Endodermal cell (in vitro differentiated cells): ENCODE measurements at places on chromosomes 3 and 15.

DNA sequence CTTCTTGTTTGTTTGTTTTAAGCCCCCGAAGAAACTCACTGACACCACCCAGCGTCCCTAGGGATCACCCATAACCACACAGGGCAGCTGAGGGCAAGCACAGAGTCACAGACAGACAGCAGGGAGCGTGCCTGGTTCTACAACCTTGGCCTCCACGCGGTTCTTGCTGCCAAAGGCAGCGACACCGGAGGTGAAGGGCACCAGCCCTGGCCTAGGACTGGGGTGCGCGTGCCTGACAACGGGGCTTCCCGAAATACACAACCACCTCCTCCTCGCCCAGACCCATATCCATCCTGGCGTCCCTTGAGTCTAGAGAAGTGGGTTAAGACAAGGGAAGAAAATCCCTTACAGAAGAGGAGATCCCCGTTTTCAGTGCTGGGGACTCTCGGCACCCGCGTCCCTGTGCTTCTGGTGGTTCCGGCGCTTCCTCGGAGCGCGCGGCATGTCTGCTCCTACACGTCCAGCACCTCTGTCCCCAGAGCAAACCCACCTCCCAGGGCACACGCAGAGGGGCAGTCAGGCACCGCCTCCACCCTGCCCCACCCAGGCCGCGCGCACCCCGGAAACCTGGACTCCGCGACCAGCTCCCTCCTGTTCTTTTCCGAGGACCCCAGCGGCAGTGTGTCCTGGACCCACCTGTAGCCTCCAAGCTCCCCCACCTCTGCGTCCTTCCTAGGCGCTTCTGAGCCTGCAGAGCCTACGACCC is 911 bp downstream of the RFTN1 start:
- H3K4me3 ChIP-seq = peak overlapping the region; percentile 75
- DNase-seq = peak; percentile 64
- no peak overlapping the region for H3K27ac ChIP-seq
- H3K4me1 ChIP-seq = no peaks in the 10 kb centered on the region
- peaks cover 68% of the 10 kb centered on the region for H3K27me3 ChIP-seq

DNA sequence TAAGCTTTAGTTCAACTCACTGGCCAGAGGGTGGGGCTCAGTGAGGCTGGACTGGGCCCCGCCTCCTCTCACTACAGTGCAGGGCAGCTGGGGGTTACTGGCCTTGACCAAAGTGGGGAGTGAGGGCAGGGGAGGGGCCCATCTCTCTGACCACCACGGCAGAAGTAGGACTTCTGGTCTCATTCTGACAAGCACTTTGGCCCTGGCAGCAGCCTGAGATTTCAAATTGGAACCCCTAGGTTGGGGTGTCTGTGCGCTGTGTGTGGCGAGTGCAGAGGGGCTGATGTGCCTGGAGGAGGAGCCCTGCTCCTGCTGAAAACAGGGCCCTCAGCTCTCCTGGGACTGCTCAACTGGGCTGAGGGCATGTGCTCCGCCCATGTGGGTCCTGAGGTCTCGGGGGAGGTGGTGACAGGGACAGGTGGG is 60.3 kb upstream of the RPL32 start:
- peak; percentile 65 for DNase-seq
- no peak overlapping the region for H3K4me3 ChIP-seq
- no peak overlapping the region for H3K27ac ChIP-seq
- peaks cover 3% of the 10 kb centered on the region for H3K36me3 ChIP-seq
- no peaks in the 10 kb centered on the region for H3K27me3 ChIP-seq

DNA sequence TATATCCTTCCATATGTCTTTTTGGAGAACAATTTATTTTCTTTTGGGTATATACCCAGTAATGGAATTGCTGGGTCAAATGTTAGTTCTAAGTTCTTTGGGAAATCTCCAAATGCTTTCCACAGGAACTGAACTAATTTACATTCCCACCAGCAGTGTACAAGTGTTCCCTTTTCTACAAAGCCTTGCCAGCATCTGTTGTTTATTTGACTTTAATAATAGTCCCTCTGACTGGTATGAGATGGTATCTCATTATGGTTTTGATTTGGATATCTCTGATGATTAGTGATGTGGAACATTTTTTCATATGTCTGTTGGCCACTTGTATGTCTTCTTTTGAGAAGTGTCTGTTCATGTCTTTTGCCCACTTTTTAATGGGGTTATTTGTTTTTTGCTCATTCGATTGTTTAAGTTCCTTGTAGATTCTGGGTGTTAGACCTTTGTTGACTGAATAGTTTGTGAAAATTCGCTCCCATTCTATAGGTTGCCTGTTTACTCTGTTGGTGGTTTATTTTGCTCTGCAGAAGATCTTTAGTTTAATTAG is 48.4 kb downstream of the TMEM45A start:
- no peaks in the 10 kb centered on the region for H3K36me3 ChIP-seq
- no peak overlapping the region for H3K4me3 ChIP-seq
- H3K27ac ChIP-seq = no peak overlapping the region

DNA sequence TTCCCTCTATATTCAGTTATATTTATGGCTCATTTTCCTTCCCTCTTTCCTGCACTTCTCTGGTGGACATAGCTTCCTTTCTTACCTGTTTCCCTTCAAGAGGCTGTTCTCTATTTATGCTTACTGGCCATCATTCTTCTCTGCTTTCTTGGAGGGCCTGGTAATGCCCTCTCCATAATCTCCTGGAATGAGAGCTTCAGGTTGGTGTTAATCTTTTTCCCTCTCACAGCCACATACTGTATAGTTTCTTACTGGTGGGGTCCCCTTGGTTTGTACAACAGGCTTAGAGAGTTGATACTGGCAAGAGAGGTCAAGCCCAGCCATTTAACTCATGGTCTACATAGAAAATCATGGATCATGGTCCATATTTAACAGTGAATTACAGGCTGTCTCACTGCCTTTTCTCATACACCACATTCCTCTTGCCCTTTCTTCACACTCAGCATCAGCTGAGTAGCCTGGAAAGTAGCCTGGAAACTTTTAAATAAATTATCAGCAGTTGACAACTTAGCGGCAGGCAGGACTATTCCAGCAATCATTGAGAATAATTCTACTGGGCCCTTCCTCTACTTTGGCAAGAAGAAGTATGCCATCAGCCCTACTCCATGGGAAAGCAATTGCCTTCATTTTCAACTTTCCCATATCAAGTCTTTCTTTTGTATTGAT is 38.0 kb upstream of the DPH6 start:
- H3K4me3 ChIP-seq = no peak overlapping the region
- no peak overlapping the region for H3K27ac ChIP-seq
- no peaks in the 10 kb centered on the region for H3K4me1 ChIP-seq
- no peak for DNase-seq
- no peaks in the 10 kb centered on the region for H3K27me3 ChIP-seq

- no peaks in the 10 kb centered on the region for H3K36me3 ChIP-seq
- H3K27ac ChIP-seq = no peak overlapping the region
- H3K4me1 ChIP-seq = no peaks in the 10 kb centered on the region
- H3K4me3 ChIP-seq = no peak overlapping the region
Observed at GRCh38 chr3:157070678-157070999, 89.3 kb downstream of the CCNL1 start.

DNA sequence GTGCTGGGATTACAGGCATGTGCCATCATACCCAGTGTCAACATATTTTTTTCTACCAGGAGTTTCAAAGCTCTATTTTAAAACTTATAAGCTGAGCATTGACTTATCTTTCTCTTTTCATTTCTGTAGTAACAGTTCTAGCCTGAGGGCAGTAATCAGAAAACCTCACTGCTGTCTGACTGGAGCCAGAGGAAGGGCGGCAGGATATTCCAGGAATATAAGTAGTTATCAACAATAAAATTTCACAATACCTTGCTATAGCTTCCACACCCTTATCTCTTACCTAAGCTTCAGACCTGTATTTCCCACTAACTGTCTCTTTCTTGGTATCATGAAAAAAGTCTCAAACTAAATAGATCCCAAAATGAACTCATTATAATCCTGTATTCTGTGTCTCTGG is 5.1 kb upstream of the NEDD4 start:
- no peaks in the 10 kb centered on the region for H3K36me3 ChIP-seq
- no peak overlapping the region for H3K4me3 ChIP-seq
- peaks cover 34% of the 10 kb centered on the region for H3K27me3 ChIP-seq
- no peaks in the 10 kb centered on the region for H3K4me1 ChIP-seq
- DNase-seq = no peak

- no peak for DNase-seq
- H3K4me3 ChIP-seq = peak overlapping the region; percentile 72
- H3K27me3 ChIP-seq = no peaks in the 10 kb centered on the region
- peaks cover 14% of the 10 kb centered on the region for H3K36me3 ChIP-seq
- H3K4me1 ChIP-seq = no peaks in the 10 kb centered on the region
- no peak overlapping the region for H3K27ac ChIP-seq
Observed at GRCh38 chr3:101848326-101848725, 988 bp upstream of the NFKBIZ start.

GRCh38 chr3:71709908-71710511 is 15.2 kb downstream of the EIF4E3 start:
- H3K36me3 ChIP-seq = no peaks in the 10 kb centered on the region
- peaks cover 4% of the 10 kb centered on the region for H3K27me3 ChIP-seq
- no peaks in the 10 kb centered on the region for H3K4me1 ChIP-seq
- H3K27ac ChIP-seq = no peak overlapping the region

GRCh38 chr15:75235760-75236729 is 22.1 kb upstream of the GOLGA6C start:
- H3K36me3 ChIP-seq = no peaks in the 10 kb centered on the region
- H3K4me1 ChIP-seq = no peaks in the 10 kb centered on the region
- no peak for DNase-seq
- H3K27ac ChIP-seq = no peak overlapping the region
- H3K27me3 ChIP-seq = no peaks in the 10 kb centered on the region

DNA sequence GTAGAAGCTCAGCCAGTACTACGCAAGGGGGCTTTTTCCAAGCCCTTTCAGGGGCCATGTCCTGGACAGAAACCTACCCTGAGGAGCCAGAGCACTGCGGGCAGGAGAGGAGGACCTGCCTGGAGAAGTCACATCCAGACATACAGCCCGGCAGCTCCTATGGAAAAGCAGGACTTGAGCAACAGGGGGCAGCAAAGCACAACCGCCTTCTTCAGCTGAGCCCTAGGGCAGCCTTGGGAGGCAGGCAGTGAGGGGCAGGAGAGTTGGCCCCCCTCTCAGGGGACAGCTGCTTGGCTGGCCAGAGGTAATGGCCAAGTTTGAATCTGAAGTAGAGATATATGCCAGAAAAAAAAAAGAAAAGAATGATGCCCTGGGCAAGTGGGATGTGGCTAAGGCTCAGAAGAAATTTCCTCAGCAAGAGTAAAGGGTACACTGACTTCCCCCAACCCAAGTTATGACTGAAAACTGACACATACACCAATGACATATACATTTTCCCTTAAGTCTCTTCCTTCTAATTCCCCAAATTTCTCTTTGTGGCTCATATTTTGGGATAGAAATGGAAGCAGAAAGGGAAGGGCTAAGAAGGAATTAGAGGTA is 56.9 kb downstream of the CYP19A1 start:
- no peak overlapping the region for H3K27ac ChIP-seq
- no peaks in the 10 kb centered on the region for H3K36me3 ChIP-seq
- no peak overlapping the region for H3K4me3 ChIP-seq
- no peaks in the 10 kb centered on the region for H3K4me1 ChIP-seq
- peaks cover 29% of the 10 kb centered on the region for H3K27me3 ChIP-seq

- no peak for DNase-seq
- H3K4me1 ChIP-seq = no peaks in the 10 kb centered on the region
- H3K4me3 ChIP-seq = no peak overlapping the region
- no peaks in the 10 kb centered on the region for H3K27me3 ChIP-seq
Observed at GRCh38 chr3:124107104-124107890, 115.4 kb upstream of the ROPN1 start.

DNA sequence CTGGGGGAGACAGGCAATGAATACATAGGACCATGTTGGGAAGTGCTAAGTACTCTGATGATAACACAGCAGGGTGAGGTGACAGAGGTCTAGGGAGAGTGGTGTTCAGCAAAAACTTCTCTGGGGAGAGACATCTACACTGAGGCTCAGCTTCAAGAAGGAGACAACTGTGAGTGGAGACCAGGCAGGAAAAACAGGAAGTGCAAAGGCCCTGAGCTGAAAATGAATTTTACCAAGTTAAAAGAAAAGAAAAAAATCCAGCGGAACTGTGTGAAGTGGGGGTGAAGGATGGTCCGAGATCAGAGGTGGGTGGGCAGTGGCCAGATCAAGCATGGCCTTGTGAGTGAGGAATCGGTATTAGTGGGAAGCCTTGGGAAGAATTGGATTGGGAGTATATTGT is 110.1 kb upstream of the CLSTN2 start:
- no peaks in the 10 kb centered on the region for H3K36me3 ChIP-seq
- no peak overlapping the region for H3K27ac ChIP-seq
- H3K4me3 ChIP-seq = no peak overlapping the region
- no peaks in the 10 kb centered on the region for H3K27me3 ChIP-seq

GRCh38 chr3:2106438-2106837 is 7.8 kb downstream of the CNTN4 start:
- peaks cover 10% of the 10 kb centered on the region for H3K27me3 ChIP-seq
- H3K4me1 ChIP-seq = no peaks in the 10 kb centered on the region
- H3K36me3 ChIP-seq = no peaks in the 10 kb centered on the region

DNA sequence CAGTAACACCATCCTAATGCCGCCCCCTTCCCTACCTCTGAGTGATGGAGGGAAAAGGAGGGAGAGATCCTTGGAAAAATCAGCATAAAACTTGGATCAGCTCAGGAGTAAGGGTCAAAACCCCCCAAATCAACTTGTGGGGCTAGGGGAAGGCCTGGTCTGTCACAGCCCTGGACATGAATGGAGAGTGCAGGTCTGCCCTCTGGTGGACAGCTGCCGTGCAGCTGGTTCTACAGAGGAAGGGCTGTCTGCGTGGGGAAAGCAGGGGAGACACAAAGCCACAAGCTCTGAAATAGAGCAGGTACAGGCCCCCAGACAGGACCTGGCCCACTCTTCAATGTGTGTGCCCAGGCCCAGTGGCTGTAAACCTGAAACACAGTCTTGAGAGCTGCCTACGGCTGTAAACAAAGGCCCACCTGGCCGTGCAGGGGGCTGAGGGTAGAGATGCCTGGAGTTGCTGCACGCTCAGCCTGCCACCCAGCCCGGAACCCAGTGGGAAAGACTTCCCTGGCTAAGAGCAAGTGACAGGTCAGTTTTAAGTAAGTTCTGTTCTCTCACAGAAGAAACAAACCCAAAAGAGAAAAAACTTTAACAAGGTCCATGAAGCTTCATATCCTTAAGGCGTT is 16.4 kb downstream of the CLK3 start:
- H3K4me3 ChIP-seq = no peak overlapping the region
- no peak overlapping the region for H3K27ac ChIP-seq
- H3K27me3 ChIP-seq = no peaks in the 10 kb centered on the region
- peaks cover 91% of the 10 kb centered on the region for H3K36me3 ChIP-seq

DNA sequence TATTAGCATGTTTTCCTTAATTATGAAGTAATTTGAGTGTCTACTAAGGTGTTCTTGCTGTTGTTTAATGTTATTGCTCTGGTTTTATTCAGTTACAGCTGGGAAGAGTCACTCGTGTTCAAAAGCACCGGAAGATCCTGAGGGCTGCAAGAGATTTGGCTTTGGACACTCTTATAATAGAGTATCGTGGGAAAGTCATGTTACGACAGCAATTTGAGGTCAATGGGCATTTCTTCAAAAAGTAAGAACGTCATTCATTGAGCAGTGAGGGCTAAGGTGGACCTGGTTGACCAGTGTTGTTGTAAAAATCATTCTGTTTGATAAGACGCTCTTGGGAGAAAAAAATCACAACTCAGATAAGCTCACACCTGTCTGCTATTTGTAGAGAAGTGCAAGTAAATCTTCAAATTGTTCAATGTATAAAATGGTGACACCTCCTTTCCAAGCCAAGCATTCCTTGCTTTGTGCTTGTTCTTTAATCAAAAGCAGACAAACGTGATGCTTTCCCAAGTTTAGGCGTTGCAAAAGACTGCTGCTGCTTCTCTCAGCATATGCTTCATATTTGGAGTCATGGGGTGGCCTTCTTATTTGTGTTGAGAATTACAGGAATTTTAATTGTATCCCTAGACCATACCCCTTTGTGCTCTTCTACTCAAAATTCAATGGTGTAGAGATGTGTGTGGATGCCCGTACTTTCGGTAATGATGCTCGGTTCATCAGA is 44.2 kb downstream of the SETD5 start:
- peaks cover 5% of the 10 kb centered on the region for H3K4me1 ChIP-seq
- no peak overlapping the region for H3K4me3 ChIP-seq
- H3K36me3 ChIP-seq = peaks cover 85% of the 10 kb centered on the region
- no peak for DNase-seq
- no peak overlapping the region for H3K27ac ChIP-seq
- H3K27me3 ChIP-seq = no peaks in the 10 kb centered on the region
